ENCODE measurements at places on chromosomes 12 and 14. TPM values are rescaled to one million over a fixed set of nuclear protein-coding genes. Genes with fewer than 3 reads are reported as not detected.

GRCh38 chr14:36771028-36771640 is 109.5 kb downstream of the PAX9 start:
- peak; percentile 12 for DNase-seq

Gene B3GNT4
- 1.1 TPM for polyA plus RNA-seq

DNA sequence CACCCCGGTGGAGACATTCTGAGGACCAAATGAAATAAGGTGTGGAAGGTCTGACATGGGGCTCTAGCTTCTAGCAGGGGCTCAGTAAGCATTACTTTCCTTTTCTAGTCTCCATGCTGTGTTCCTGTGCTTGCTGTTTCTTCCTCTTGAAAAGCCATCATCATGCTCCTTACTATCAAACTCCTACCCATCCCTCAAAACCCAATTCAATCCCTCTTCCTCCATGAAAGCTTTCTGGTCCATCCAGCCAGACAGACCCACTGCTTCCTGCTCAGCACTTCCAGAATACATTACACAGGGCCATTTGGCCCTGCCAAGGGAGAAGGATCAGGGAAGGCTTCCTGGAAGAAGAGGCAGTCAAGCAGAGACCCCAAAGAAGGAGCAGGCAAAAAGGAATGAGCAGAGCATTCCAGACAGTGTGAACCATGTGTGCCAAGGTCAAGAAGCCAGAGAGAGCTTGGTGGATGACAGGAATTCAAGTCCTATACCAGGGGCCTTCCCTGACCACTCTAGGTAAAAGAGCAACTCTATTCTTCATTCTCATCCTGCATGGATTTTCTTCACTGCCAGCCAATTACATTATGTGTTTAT is 59.5 kb downstream of the NUAK1 start:
- DNase-seq: no peak

Gene P2RX2
- polyA plus RNA-seq: 3.3 TPM

GRCh38 chr12:55682087-55682796 is 25.5 kb downstream of the ITGA7 start:
- DNase-seq: no peak

DNA sequence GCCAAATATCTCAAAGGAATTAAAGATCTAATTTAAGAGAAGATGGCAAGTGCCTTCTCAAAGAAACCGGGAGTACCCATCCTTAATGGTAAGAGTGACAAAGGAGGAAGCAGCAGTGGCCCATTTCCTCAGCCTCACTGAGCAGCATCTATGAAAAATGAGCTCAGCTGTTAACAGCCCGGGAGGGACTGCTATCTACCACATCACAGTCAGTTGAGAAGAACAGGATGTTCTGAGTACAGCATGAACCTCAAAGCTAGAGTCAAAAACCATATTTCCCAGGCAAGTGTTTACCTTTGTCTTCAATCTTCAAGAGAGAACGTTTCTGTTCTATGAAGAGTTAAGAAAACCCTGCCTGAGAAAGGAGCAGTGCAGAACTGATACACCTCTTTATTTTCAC is 115.0 kb downstream of the BTG1 start:
- DNase-seq: no peak

Gene CAPZA3
- 0.86 TPM for polyA plus RNA-seq
